ENCODE measurements at places on chromosomes 12 and 14. TPM values are rescaled to one million over a fixed set of nuclear protein-coding genes. Genes with fewer than 3 reads are reported as not detected.

DNA sequence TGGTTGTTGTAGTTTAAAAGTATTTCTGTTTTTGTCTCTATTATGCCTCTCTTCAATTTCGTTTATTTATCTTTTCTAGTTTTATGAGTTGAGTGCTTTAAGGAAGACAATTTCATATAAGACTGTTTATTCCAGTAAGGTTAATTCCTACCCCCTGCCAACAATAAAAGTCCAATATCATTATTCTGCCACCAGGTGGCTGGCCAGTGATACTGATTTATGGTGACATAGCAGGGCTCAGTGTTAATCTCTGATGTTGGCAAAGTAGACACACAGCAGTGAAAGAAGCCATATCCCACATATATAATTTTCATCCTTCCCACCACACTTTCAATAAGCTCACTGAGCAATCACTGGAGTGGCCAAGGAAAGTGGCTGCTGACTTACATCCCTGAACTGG is 69.0 kb upstream of the BMP4 start:
- H3K27ac ChIP-seq, result no peak overlapping the region
- H3K36me3 ChIP-seq, result no peaks in the 10 kb centered on the region
- H3K4me1 ChIP-seq, result no peaks in the 10 kb centered on the region
- H3K4me3 ChIP-seq, result no peak overlapping the region
- no peak for DNase-seq

GRCh38 chr14:26180221-26180620 is 417.6 kb downstream of the NOVA1 start:
- H3K27ac ChIP-seq, result no peak overlapping the region
- no peaks in the 10 kb centered on the region for H3K4me1 ChIP-seq
- H3K36me3 ChIP-seq, result no peaks in the 10 kb centered on the region
- no peaks in the 10 kb centered on the region for H3K27me3 ChIP-seq

GRCh38 chr12:41486718-41487117 is 298.6 kb downstream of the PDZRN4 start:
- no peaks in the 10 kb centered on the region for H3K4me1 ChIP-seq
- no peaks in the 10 kb centered on the region for H3K36me3 ChIP-seq
- H3K27ac ChIP-seq, result no peak overlapping the region
- H3K4me3 ChIP-seq, result no peak overlapping the region

GDF3 gene
- total RNA-seq, result not detected

DNA sequence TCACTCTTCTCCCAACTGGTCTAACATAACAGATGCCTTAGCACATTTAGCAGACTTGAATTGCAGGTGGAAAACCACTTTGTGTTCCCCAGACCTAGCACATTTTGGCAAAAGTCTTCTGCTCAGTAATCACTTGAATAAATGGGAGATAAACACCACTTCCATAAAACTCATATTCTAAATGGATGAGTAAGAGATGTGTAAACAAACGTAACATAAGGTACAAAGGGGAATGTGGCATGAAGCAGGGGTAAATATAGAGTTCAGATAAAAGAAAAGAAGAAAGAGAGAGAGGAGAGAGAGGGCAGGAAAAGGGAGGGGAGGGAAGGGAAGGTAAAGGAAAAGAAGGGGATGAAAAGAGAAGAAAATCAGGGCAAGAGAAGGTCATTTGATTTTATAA is 17.0 kb upstream of the KERA start:
- no peaks in the 10 kb centered on the region for H3K27me3 ChIP-seq
- no peaks in the 10 kb centered on the region for H3K4me1 ChIP-seq
- no peaks in the 10 kb centered on the region for H3K36me3 ChIP-seq
- no peak overlapping the region for H3K27ac ChIP-seq
- DNase-seq, result no peak

- no peaks in the 10 kb centered on the region for H3K36me3 ChIP-seq
- H3K27me3 ChIP-seq, result peaks cover 9% of the 10 kb centered on the region
- no peaks in the 10 kb centered on the region for H3K4me1 ChIP-seq
- H3K27ac ChIP-seq, result no peak overlapping the region
Measured at GRCh38 chr14:105503935-105504692, 13.1 kb downstream of the TEDC1 start.

DNA sequence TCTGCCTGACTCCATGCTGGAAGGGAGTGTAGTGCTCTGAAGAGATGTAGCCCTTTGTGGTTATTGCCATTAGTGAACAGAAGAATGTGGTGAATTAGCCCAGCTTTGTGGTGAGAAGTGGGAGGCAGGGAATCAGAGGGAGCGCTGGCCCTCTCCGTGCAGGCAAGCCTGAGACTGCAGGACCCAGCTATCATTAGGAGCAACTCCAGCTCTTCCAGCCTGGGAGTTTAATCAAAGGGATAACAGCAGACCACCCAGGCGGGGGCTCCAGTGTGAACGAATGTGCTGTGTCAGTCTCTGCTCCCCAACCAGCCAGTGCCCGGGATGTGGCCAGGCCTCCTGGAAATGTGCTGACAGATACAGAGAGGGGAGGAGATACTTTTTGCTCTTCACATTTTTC is 142.7 kb downstream of the TTLL5 start:
- H3K4me1 ChIP-seq, result no peaks in the 10 kb centered on the region
- no peak overlapping the region for H3K4me3 ChIP-seq
- no peaks in the 10 kb centered on the region for H3K36me3 ChIP-seq
- no peaks in the 10 kb centered on the region for H3K27me3 ChIP-seq
- no peak for DNase-seq
- no peak overlapping the region for H3K27ac ChIP-seq

DNA sequence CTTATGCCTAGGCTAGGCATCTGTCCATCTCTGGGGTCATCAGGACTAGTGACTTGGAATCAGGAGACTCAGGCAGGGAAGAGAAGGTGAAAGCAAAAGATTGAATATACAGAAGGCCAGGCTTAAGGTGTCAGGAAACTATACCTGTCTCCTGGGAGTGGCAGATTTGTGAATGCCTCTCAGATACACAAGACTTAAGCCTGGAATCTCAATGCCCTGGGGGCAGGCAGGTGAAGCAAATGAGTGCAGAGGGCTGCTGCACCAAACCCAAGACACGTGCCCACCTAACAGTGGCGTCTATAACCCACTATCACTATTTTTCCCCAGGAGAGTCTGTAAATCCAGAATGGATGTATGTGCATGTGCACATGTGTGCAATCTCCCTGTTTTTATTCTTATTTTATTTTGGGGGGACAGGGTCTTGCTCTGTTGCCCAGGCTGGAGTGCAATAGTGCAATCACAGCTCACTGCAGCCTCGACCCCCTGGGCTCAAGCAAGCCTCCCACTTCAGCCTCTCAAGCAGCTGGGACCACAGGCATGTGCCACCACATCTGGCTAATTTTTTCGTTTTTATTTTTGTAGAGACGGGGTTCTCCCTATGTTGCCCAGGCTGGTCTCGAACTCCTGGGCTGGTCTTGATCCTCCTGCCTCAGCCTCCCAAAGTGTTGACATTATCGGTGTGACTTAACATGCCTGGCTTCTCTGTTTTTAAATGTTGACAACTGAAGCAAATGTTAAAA is 31.9 kb upstream of the FOS start:
- H3K36me3 ChIP-seq, result no peaks in the 10 kb centered on the region
- DNase-seq, result no peak
- H3K4me1 ChIP-seq, result peaks cover 56% of the 10 kb centered on the region

DNA sequence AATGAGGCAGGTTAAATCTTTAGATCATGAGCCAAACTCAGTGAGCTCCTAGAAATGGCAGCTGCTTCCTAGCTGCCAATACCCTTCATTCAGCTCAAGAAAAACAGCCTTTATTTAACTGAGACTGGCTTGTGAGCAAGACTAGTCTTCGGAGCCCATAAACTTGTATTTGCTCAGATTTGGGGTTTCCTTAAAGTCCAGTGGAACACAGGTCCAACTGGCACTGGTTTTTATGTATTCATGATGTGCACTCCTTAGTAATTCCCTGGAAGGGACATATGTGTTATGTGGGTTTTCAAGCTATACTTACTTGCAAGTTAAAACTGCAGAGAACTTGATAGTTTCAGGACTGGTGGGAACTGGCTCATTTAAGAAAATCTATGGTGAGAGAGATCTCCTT is 380.1 kb upstream of the TMEM132C start:
- no peak overlapping the region for H3K4me3 ChIP-seq
- H3K27ac ChIP-seq, result no peak overlapping the region
- no peaks in the 10 kb centered on the region for H3K27me3 ChIP-seq
- H3K36me3 ChIP-seq, result no peaks in the 10 kb centered on the region
- no peaks in the 10 kb centered on the region for H3K4me1 ChIP-seq
- DNase-seq, result no peak

DNA sequence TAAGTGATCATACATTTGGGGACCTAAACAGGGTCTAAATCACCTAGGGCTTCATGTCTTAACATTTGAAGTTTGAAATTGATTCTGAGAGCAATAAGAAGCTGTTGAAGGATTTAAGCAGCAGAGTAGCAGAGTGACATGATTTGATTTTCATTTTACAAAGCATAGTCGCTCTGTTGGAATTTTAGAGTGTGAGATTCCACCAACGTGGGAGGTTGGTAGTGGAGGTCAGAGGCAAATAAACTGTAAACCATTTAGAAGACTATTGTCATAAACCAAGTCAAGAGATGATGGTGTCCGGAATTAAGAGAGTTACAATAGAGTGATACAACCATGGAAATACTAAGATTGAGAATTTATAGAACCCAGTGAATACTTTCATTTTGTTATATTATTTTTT is 52.7 kb upstream of the ZDHHC17 start:
- H3K4me3 ChIP-seq, result no peak overlapping the region
- no peaks in the 10 kb centered on the region for H3K4me1 ChIP-seq
- H3K36me3 ChIP-seq, result no peaks in the 10 kb centered on the region
- DNase-seq, result no peak
- no peaks in the 10 kb centered on the region for H3K27me3 ChIP-seq

PMEL gene
- 0.33 TPM for total RNA-seq

GRCh38 chr14:74525361-74525851 is 31.8 kb downstream of the ISCA2 start:
- no peaks in the 10 kb centered on the region for H3K27me3 ChIP-seq
- no peak overlapping the region for H3K27ac ChIP-seq
- H3K36me3 ChIP-seq, result no peaks in the 10 kb centered on the region
- no peak for DNase-seq

DNA sequence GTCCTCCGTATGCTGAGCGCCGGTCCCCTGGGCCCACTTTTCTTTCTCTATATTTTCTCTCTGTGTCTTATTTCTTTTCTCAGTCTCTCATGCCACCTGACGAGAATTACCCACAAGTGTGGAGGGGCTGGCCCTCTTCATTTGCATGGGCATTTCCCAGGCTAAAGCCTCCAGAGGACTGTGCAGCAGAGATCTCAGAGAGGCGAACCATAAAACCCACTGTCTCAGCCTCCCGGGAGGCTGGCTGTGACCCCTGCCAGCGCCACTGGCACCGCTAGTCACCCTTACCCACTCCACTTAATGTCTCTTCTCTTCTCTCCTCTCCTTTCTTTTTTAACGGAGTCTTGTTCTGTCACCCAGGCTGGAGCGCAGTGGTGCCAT is 7.1 kb upstream of the SERPINA9 start:
- H3K27ac ChIP-seq, result no peak overlapping the region
- no peak overlapping the region for H3K4me3 ChIP-seq
- DNase-seq, result no peak
- H3K27me3 ChIP-seq, result no peaks in the 10 kb centered on the region
